Aorta (tissue), 5 donors: ENCODE measurements at places on chromosomes 12 and 14.

DNA sequence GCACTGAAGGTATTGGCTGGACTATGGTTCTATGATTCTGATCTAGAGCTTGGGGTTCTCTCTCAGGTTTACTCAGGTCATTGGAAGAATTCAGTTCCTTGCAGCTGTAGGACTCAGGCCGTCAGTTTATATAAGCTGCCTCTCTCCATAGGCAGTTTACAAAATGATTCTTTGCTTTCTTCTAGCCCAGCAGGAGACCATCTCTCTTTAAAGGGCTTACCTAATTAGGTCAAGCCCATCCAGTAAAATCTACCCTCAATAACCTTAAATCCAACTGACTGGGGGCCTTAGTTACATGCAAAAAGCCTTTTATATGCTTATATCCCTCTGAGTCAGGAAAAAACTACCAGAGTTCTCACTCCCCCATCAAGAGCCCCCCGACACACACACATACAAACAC, 80.5 kb upstream of the GARIN6 start:
- no peak for DNase-seq
- H3K36me3 ChIP-seq, result no peaks in the 10 kb centered on the region
- no peaks in the 10 kb centered on the region for H3K27me3 ChIP-seq
- no peaks in the 10 kb centered on the region for H3K4me1 ChIP-seq
- no peak overlapping the region for H3K4me3 ChIP-seq

- DNase-seq, result no peak
- H3K4me1 ChIP-seq, result no peaks in the 10 kb centered on the region
- no peak overlapping the region for H3K27ac ChIP-seq
Observed at GRCh38 chr12:94165670-94166364, 17.4 kb downstream of the PLXNC1 start.

DNA sequence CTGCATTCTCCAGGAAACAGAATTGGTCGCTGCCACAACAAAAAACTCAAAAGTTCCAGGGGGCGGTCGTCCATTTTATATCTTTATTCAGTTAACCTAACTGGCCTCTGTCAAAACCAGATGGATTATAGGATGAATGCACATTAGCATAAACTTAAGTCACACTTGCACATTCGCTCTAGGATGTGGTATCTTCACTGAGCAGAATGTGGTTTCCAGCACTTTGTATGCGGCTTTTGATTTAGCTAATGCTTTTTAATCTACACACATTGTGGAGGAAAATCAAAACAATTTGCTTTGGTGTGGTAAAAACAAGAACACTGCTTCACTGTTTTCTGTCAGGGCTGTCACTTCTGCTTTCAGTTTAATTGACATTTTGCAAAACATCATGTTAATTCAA, 4.5 kb downstream of the TAS2R50 start:
- H3K4me3 ChIP-seq, result no peak overlapping the region
- no peaks in the 10 kb centered on the region for H3K36me3 ChIP-seq
- no peaks in the 10 kb centered on the region for H3K27me3 ChIP-seq
- no peak overlapping the region for H3K27ac ChIP-seq
- no peaks in the 10 kb centered on the region for H3K4me1 ChIP-seq

GRCh38 chr12:66600903-66601302, 78.0 kb downstream of the GRIP1 start:
- no peaks in the 10 kb centered on the region for H3K36me3 ChIP-seq
- H3K4me3 ChIP-seq, result no peak overlapping the region
- no peak for DNase-seq
- H3K27ac ChIP-seq, result no peak overlapping the region
- H3K27me3 ChIP-seq, result no peaks in the 10 kb centered on the region
- no peaks in the 10 kb centered on the region for H3K4me1 ChIP-seq

- no peak overlapping the region for H3K27ac ChIP-seq
- DNase-seq, result no peak
- no peaks in the 10 kb centered on the region for H3K36me3 ChIP-seq
- H3K4me1 ChIP-seq, result no peaks in the 10 kb centered on the region
Observed at GRCh38 chr12:71439362-71439612, 311 bp upstream of the LGR5 start.

- DNase-seq, result no peak
- no peaks in the 10 kb centered on the region for H3K4me1 ChIP-seq
- no peak overlapping the region for H3K4me3 ChIP-seq
- H3K36me3 ChIP-seq, result no peaks in the 10 kb centered on the region
- no peak overlapping the region for H3K27ac ChIP-seq
Observed at GRCh38 chr12:49615725-49616124, 7.6 kb upstream of the PRPF40B start.

- no peak for DNase-seq
- no peak overlapping the region for H3K4me3 ChIP-seq
- H3K27ac ChIP-seq, result no peak overlapping the region
- no peaks in the 10 kb centered on the region for H3K27me3 ChIP-seq
Observed at GRCh38 chr12:103369929-103370328, 125.8 kb downstream of the C12orf42 start.

GRCh38 chr12:85804663-85805062, 31.5 kb downstream of the RASSF9 start:
- no peak overlapping the region for H3K4me3 ChIP-seq
- no peak overlapping the region for H3K27ac ChIP-seq
- no peaks in the 10 kb centered on the region for H3K27me3 ChIP-seq
- DNase-seq, result no peak
- H3K36me3 ChIP-seq, result no peaks in the 10 kb centered on the region

- H3K36me3 ChIP-seq, result no peaks in the 10 kb centered on the region
- DNase-seq, result no peak
- H3K4me3 ChIP-seq, result no peak overlapping the region
- H3K27ac ChIP-seq, result no peak overlapping the region
Observed at GRCh38 chr12:43131301-43131700, 420.7 kb downstream of the ADAMTS20 start.

DNA sequence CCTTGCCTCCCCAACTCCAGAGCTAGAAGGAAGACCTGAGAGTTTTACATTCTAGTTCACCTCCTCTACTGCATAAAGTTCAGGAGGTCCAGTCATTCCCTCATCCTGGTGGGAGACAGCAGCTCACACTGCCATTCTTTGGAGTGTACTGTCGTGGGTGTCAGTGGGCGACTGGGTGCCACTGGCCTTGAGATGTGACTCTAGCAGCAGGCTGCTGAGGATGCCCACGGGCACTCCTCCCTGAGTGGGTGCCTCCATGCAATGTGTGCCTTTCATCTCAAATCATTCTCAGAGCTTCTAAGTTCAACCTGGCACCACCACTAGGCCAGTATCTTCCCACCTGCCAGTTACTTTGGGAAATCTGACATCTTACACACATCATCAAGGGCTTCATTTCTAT, 12.5 kb downstream of the RFX4 start:
- no peak overlapping the region for H3K27ac ChIP-seq
- no peak for DNase-seq
- no peaks in the 10 kb centered on the region for H3K36me3 ChIP-seq
- H3K27me3 ChIP-seq, result no peaks in the 10 kb centered on the region
- H3K4me3 ChIP-seq, result no peak overlapping the region

DNA sequence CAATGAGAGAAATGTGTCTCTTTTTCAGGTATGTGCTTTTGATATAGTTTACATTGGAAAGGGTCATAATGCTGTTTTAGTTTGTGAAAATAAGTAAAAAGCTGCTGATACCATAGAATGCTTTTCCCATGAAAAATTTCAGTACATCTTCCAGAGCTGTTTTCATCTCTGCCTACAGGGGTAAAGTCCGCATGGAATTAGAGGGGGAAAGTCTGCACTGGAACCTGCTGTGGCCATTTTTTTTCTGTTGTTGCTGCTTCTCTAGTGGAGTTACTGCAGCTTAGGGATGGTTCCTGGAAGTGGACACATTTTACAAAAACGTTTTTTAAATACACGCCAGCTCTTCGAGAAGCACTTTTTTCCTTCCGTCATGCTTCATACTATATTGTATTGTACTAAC, 81.3 kb downstream of the VEZT start:
- peaks cover 4% of the 10 kb centered on the region for H3K36me3 ChIP-seq
- H3K4me3 ChIP-seq, result no peak overlapping the region
- H3K27me3 ChIP-seq, result no peaks in the 10 kb centered on the region
- peaks cover 2% of the 10 kb centered on the region for H3K4me1 ChIP-seq

DNA sequence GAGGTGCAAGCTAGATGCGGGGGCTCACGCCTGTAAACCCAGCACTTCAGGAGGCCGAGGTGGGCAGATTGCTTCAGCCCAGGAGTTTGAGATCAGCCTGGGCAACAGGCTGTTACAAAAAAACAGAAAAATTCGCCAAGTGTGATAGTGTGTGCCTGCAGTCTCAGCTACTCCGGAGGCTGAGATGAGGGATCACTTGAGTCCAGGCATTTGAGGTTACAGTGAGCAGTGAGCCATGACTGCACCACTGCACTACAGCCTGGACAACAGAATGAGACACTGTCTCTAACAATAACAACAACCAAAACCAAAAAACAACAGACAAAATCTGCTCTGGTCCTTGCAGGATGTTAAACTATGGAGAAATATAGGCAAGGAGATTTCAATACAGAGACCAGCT, 13.9 kb downstream of the BTBD7 start:
- no peak overlapping the region for H3K4me3 ChIP-seq
- H3K36me3 ChIP-seq, result no peaks in the 10 kb centered on the region
- DNase-seq, result no peak

DNA sequence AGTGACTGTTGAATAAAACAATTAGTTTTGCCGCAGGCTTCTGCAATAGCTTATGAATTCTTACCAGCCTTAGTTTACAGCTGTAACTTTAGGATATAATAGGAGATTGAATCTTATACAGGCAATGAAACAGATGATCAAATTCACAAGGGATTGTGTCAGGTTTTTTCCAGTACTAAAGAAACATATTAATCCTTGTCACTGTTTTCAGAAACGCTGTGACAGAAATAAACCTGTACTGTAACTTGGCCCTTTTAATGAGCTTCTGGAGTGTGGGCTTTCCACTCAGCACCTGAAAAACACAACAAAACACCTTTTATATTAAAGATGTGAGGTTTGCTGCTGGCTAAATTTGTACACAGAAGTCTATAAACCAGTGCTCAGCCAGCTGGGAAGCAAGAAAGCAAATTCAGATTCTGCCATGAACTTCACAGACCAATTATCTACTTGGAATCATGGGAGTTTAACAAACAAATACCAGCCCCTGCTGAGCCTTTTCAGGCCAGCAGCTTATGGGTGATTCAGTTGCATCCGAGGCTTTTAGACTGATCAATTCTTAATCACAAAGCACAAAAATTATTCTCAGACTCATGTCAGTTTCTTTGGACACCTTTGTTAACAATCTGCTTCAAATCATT, 109.5 kb downstream of the FOXG1 start:
- DNase-seq, result no peak
- H3K4me3 ChIP-seq, result no peak overlapping the region
- H3K4me1 ChIP-seq, result no peaks in the 10 kb centered on the region
- H3K27me3 ChIP-seq, result no peaks in the 10 kb centered on the region
- no peak overlapping the region for H3K27ac ChIP-seq

DNA sequence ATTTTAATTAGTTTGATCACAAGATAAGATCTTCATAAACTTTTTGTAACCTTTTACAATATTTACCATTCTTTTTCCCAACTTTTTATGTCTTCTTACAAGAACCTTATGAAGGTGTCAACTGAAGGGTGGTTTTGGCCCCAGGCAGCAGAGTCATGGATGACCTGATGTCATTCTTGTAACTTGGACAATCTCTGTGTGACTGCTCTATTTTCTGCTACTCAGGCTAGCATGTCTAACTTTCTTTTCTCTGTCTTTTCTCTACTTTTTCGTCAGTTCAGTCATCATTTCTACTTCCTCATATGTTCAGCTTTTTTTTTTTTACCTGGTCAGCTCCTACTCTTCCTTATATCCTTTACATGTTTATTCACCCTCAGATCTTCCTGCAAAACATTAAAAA, 150.7 kb upstream of the PTPRQ start:
- no peaks in the 10 kb centered on the region for H3K27me3 ChIP-seq
- H3K4me3 ChIP-seq, result no peak overlapping the region
- no peak for DNase-seq

- no peaks in the 10 kb centered on the region for H3K36me3 ChIP-seq
- no peak overlapping the region for H3K4me3 ChIP-seq
- no peak for DNase-seq
- H3K4me1 ChIP-seq, result no peaks in the 10 kb centered on the region
Observed at GRCh38 chr12:3116106-3116844, 39.1 kb downstream of the TSPAN9 start.

- peaks cover 1% of the 10 kb centered on the region for H3K4me1 ChIP-seq
- H3K27me3 ChIP-seq, result no peaks in the 10 kb centered on the region
- DNase-seq, result no peak
Observed at GRCh38 chr14:55316564-55316963, 45.3 kb downstream of the FBXO34 start.

GRCh38 chr12:57600395-57600794, 4.2 kb upstream of the DTX3 start:
- no peak overlapping the region for H3K27ac ChIP-seq
- no peak overlapping the region for H3K4me3 ChIP-seq
- no peaks in the 10 kb centered on the region for H3K4me1 ChIP-seq
- H3K36me3 ChIP-seq, result peaks cover 4% of the 10 kb centered on the region
- H3K27me3 ChIP-seq, result no peaks in the 10 kb centered on the region

DNA sequence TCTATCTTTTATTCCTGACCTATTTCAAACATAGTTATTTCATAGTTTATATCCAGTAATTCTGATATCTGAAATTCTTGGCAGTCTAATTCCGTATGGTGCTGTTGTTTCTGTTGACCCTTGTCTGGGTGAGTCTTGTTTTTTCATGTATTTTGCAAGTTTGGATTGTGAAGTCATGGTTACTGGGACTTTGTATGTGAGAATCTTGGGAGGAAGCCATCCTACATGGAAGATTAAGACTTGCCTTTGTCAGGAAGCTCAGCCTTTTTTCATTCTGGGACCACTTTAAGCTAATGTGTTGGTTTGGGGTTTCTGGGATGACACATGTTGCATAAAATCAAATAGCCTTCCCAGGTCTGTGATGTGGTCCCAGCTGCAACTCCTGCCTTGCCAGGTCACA, 191.6 kb upstream of the E2F7 start:
- H3K27ac ChIP-seq, result no peak overlapping the region
- no peaks in the 10 kb centered on the region for H3K27me3 ChIP-seq
- H3K36me3 ChIP-seq, result no peaks in the 10 kb centered on the region
- peaks cover 3% of the 10 kb centered on the region for H3K4me1 ChIP-seq

- no peak overlapping the region for H3K4me3 ChIP-seq
- no peaks in the 10 kb centered on the region for H3K27me3 ChIP-seq
- H3K4me1 ChIP-seq, result no peaks in the 10 kb centered on the region
- H3K27ac ChIP-seq, result no peak overlapping the region
- no peaks in the 10 kb centered on the region for H3K36me3 ChIP-seq
Observed at GRCh38 chr12:104662203-104662602, 205.5 kb downstream of the CHST11 start.

GRCh38 chr12:89864411-89864810, 155.8 kb upstream of the ATP2B1 start:
- DNase-seq, result no peak
- no peak overlapping the region for H3K4me3 ChIP-seq
- no peaks in the 10 kb centered on the region for H3K27me3 ChIP-seq
- no peaks in the 10 kb centered on the region for H3K36me3 ChIP-seq
- H3K4me1 ChIP-seq, result no peaks in the 10 kb centered on the region
- no peak overlapping the region for H3K27ac ChIP-seq

DNA sequence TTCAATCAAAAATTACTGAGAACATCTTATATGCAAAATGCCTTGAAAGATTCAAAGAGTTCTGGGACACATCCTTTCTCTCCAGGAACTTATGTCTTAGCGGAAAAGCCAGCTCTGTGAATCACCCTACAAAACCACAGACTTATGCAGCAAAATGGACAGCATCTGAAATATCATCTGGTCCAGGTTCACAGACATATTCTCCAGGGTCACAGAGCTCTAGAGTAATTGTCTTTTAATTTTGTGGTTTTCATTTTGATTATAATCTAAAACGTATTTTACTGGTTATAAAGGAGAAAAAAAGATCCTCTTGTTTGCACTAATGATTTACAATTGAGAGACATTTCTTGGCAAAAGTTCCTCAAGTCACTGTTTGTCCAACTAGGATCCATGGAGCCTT, 246.2 kb downstream of the MSRB3 start:
- no peak overlapping the region for H3K27ac ChIP-seq
- H3K27me3 ChIP-seq, result peaks cover 2% of the 10 kb centered on the region
- H3K4me1 ChIP-seq, result no peaks in the 10 kb centered on the region
- no peaks in the 10 kb centered on the region for H3K36me3 ChIP-seq
- H3K4me3 ChIP-seq, result no peak overlapping the region
